ENCODE measurements at places on chromosomes 16 and 17.
A peak's percentile ranks its signal among the peaks of the same experiment; 100 is the strongest.

DNA sequence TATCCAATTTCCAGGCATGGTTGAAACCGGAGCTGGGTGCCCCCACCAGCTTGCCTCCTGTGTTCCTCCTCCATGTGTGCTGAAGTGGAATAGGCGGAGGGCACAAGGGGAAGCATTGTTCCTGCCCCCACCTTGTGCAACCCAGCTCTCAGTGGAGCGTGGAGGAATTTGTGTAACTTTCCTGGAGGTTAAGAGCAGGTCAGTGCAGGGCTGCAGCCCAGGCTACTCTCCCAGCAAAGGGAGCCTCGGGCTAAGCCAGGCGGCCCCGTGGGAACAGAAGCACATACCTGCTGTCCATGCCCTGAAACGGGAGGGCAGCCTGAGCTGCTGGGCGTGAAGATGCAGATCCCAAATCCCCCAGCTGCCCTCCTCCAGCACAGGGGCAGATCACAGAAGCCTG is 158.8 kb upstream of the LHX1 start:
- DNase-seq: no peak

GRCh38 chr17:40360091-40360490 is 4.4 kb downstream of the GJD3 start:
- DNase-seq: no peak

GRCh38 chr16:79076047-79076767 is 524.3 kb downstream of the MAF start:
- DNase-seq: no peak

- no peak for DNase-seq
Measured at GRCh38 chr16:81910366-81910885, 100.8 kb downstream of the SDR42E1 start.

DNA sequence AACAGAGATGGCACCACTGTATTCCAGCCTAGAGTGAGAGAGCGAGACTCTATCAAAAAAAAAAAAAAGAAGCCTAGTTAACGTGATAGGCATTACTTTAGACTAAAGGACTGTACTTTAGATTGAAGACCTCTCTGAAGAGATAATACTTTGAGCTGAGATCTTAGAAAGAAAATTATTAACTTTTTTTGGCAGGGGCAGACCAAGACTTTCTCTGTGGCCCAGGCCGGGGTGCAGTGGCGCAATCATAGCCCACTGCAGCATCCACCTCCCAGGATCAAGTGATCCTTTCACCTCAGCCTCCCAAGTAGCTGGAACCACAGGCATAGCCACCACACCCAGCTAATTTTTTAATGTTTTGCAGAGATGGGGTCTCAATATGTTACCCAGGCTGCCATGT is 75.7 kb upstream of the TNRC6A start:
- DNase-seq: no peak

- DNase-seq: peak; percentile 61
Measured at GRCh38 chr17:40341808-40342503, 22.6 kb downstream of the GJD3 start.

GRCh38 chr16:77236063-77236511 is 36.9 kb downstream of the SYCE1L start:
- DNase-seq: peak; percentile 54

GRCh38 chr16:50878966-50879615 is 137.2 kb downstream of the CYLD start:
- no peak for DNase-seq

- peak; percentile 83 for DNase-seq
Measured at GRCh38 chr17:10149573-10150399, 48.6 kb downstream of the GAS7 start.

GRCh38 chr16:9027070-9027799 is 63.5 kb upstream of the USP7 start:
- DNase-seq: no peak

DNA sequence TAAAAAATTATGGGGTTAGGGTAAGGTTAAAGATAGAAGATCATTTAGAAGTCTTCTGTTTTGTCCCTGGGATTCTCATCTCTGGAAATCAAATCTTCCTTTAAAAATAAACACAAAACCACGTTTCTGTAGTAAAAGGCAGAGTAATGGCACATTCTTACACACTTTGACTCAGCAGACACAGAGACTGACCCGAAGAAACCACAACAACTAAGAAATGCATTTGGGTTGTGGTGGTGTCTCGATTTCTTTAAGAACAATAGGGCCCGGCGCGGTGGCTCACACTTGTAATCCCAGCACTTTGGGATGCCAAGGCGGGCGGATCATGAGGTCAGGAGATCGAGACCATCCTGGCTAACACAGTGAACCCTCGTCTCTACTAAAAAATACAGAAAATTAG is 54.9 kb upstream of the MYH10 start:
- no peak for DNase-seq

GRCh38 chr17:21263376-21263775 is 10.2 kb upstream of the NATD1 start:
- no peak for DNase-seq

DNA sequence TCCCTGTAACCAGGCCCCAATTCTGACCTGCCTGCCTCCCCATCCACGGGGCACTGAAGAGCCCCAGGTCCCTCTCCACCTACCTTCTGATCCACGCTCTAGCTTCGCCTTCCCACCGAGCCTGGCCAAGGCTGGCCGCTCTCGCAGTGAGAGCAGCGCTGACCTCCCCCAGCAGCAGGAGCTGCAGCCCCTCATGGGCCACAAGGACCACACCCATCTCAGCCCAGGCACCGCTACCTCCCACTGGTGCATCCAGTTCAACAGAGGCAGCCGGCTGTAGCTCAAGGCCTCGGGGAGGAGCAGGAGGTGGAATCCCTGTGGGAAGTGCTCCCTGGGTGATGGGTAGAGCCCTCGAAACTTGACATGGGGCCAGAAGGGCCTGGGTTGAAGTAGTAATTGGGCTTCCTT is 8.4 kb upstream of the PLEKHG4 start:
- no peak for DNase-seq

DNA sequence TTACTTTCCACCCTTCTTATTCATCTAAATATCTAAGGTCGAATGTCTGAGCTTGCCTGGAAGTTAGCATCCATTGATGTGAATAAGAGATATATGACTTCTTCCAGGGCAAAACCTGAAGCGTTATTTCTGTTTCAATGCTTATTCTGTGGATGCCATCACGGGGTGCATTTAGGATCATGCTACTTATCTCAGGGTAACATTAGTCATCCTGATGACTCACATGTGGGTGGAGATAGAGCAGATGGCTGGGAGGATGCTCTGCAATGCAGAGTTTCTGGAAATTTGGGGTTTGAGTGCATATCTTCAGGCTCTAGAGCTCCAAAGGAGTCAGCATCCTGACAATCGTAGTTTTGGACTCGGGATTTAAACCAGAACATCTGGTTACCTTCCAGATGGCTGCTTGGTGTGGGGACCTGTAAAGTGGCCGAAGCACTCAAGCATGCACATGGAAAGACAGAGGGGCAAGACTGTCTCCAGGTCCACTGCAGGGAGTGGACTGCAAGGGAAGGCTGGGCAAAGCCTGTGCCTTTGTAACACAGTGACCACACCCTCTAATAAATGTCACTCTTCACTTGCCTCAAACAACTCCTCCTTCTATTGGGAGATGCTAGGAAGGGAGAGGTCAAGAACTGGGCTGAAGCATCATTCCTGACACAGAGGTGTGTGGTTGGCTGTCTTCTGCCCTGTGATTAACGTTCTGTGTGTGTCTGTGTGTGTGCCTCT is 175.2 kb upstream of the SALL1 start:
- no peak for DNase-seq

- peak; percentile 75 for DNase-seq
Measured at GRCh38 chr16:66598111-66598510, 6.4 kb upstream of the CMTM3 start.

GRCh38 chr17:78675836-78676235 is 98.6 kb upstream of the DNAH17 start:
- DNase-seq: no peak

GRCh38 chr16:53999841-54000240 is 286.7 kb downstream of the IRX3 start:
- no peak for DNase-seq

- no peak for DNase-seq
Measured at GRCh38 chr17:14068542-14069250, 608 bp upstream of the COX10 start.

- no peak for DNase-seq
Measured at GRCh38 chr17:81128774-81129173, 36.5 kb upstream of the PVALEF start.

GRCh38 chr17:65559804-65560627 is 1.4 kb downstream of the AXIN2 start:
- DNase-seq: no peak

- no peak for DNase-seq
Measured at GRCh38 chr17:33292981-33293867, at the start of gene ASIC2. TSS of gene ASIC2 (minus strand) at chr17:33293295.

- no peak for DNase-seq
Measured at GRCh38 chr17:81928544-81929252, 1.2 kb upstream of the MAFG start.

DNA sequence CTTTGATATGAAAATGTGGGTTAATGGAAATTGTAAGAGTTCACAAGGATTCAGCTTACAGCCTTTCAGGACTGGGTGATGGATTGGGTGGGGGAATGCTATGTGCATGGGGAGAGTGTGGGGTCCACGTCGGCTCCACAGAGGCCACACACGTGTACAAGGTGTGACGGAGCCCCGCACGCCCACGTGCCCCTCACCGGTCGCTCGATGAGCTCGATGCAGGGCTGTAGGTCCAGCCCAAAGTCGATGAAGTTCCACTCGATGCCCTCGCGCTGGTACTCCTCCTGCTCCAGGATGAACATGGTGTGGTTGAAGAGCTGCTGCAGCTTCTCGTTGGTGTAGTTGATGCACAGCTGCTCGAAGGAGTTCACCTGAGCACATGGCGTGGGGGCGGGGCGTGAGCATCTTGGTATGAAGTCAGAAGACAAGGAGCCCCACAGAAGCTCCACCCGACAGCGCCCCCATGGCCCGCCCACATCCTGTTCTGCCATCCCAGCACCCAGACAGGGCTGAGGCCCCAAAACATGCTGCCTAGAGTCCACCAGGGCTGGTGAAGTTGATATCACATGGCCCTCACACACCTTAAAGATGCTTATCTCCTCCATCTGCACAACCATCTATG is 99.1 kb downstream of the MYH11 start:
- no peak for DNase-seq

DNA sequence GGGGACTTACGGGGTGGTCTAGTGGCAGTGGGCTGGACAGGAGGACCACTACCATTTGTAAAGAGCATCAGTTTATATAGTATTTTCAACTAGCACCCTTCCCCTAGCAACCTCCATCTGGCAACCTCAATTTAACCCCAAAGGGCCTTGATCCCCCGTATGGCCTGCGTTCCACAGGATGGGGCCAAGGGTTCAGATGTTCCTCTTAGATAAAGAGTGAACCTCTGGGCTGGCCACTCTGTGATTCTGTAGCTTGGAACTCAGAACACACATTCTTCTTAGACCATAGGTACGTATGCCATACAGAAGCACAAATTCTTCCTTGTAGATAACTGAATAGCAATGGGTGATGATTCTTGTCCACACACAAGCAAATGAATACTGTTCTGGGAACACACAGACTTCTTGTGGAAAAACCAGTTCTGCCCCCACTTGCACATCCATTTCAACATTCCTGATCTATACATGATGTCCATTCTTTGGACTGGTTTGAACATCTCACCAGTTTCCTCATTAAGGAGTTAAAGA is 1.9 kb upstream of the GGA2 start:
- no peak for DNase-seq

GRCh38 chr17:3385869-3386816 is at the start of gene OR3A2:
TSS of gene OR3A2 (minus strand) at chr17:3386308.
- no peak for DNase-seq

- no peak for DNase-seq
Measured at GRCh38 chr17:37725021-37725595, 19.8 kb downstream of the HNF1B start.

DNA sequence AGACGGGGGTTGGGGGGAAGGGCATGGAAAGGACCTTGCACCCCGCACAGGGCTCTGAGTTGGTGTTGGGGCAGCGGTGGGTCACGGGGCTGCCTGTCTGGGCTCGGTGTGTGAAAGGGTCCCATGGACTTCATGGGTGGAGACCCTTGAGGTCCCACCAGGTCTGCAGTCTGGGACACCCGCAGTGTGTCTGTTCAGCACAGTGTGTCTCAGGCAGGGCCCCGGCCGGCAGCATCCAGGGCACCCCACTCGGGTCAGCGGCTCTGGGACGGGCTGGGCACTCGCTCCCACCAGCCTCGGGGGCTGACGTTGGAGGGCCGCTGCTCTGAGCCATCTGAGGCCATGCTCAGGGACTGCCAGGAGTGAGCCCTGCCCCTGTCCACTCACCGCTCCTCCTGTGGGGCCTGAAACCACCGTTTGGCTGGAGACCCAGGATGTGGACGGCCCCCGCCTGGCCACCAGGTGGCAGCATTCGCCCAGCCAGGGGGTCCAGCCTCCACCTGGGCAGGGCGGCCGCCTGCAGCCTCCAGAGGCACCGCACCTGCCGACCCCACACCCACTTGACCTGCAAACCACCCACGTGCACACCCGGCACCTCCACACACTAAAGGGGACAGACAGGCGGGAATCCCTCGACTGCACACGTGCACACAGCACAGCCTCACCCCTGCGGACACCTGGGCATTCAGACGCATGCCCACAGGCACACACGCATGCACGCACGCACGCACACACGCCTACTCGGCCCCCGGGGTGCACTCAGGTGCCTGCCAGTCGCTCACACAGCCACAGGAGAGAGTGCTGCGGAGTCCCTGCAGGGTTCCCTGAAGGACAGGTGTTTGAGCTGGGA is 10.1 kb upstream of the ZFPM1 start:
- peak; percentile 47 for DNase-seq

GRCh38 chr16:67881621-67882161 is 3.0 kb upstream of the NRN1L start:
- DNase-seq: no peak

DNA sequence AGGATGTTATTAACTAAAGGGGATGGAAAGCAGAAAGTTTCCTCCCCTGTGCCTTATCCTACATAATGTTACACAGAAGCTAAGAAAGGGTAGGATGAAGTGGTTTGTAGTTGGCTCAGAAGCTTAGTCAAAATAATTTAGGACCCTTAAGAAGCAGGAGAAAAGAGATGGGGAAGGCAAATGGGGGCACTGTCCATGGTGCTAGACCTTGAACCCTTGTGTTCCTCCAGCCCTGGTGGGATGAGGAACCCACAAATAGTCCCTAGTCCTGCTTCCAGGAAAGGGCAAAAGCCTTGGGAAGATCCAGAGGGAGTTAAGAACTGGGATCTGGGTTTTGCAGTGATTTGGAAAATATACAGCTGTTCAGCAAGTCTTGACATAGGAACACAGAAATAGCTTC is 54.5 kb downstream of the SLC5A11 start:
- DNase-seq: no peak

DNA sequence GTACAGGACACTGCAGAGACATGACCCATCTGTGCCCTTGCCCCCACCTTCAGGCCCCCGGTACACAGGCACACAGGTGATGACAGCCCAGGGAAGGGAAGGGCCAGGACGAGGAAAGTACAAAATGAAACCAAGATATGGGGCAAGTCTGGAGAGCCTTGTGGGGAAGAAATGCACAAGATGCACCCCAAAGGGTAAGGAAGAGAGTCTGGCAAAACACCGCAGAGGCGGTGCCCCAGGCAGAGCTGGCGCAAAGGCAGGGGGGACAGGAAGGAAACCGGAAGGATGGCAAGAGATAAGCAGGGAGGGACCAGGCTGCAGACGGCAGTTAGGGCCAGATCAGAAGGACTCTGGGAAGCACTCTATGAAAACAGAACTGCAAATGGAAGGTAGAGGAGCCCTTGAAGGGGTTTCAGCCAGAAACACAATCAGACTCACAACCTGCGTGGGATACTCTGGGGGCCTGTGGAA is 81.4 kb downstream of the SLC39A11 start:
- DNase-seq: peak; percentile 91

- DNase-seq: no peak
Measured at GRCh38 chr16:68388124-68388523, 60.2 kb downstream of the SMPD3 start.

All from bone marrow (tissue), 2 donors.